Ascending aorta (tissue), 2 donors: ENCODE measurements at places on chromosomes 7 and 10.

GRCh38 chr7:83475420-83475819, 173.5 kb downstream of the SEMA3E start:
- DNase-seq: no peak

DNA sequence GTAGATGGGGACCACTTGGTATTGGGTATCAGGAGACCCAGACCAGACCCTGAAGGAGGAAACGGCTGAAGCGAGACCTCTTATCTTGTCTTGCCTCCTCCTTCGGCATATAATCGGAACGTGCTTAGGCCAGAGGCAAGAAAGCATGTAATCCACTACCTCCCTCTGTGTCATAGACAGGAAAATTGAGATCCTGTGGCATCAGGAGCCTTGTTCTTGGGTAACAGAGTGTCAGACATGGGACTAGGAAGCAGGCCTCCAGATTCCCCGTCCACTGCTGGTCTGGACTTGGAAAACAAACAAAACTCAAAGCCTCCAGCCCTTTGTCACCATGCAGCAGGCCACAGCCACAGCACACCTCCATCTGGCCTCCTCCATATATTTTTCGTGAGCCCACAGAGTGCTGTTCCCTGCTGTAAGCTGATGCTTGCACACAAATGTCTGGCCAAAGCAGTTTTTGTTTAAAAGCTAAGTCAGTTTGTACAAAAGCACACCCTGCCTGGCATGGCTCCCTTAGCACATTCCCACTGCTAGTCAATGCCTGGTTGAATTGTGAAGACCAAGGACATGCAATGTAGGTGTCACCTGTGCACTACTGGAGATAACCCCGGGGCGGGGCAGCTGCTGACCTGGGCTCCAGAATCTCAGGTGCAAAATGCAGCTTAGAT, 510.9 kb downstream of the RPS24 start:
- DNase-seq: no peak

GRCh38 chr7:2162959-2163358, 69.8 kb downstream of the MAD1L1 start:
- peak; percentile 16 for DNase-seq

DNA sequence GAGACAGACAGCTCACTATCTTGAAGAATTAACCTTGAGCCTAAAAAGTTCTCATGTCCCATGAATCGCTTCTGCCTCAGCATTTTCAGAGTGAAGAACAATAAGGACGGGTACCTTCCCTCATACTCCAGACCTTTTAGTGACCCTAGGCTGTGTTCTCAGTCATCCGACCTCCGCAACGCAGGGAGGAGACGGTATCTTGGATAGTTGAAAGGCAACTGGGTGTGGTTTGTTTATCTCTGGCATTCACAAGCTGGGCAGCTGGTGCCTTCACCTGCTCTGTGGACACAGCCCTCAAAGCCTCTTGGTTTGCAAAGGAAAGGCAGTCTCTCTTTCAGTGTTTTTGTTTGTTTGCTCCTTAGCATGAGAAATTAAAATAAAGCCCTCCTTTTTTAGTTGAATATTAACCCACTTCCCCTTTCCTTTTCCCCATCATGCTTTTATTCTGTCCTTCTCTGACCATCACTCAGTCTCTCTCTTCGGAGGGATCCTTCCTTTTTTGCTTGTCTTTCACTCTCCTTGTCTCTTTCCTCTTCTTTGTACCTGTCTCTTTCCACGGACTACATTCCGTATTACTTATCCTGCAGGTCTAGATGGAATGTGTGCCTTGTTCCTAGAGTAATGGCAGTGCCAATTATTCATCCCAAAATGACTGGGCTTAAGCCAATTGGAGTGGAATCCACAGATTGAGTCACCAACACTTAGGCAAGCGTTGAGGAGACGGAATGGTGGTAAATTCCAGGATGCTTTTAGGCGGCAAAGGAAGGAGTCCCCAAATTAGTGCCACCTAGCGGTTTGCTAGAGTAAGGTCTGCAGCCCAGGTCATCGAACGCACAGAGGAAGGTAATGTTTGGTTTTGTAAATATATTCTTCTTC, 45.8 kb downstream of the PRR15 start:
- no peak for DNase-seq

DNA sequence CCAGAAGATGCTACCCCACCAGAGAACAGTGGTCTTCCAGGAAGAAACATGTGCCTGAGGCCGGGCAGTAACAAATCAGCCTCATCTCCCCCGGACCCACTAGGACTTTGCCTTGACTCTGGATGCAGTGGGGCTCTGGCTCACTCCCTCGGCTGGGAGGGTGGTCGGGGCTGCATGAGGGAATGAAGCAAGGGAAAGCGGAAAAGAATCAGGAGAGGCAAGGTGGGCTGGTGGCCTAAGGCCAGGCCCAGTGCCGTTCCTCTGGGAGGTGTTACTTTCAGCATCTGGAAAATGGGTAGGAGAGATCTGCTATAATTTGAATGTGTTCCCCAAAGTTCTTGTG, 51.8 kb downstream of the CLEC2L start:
- DNase-seq: peak; percentile 41

GRCh38 chr10:22317076-22317370, 835 bp downstream of the COMMD3 start:
- DNase-seq: no peak

- DNase-seq: no peak
Measured at GRCh38 chr10:89627830-89628229, 17.2 kb downstream of the PANK1 start.

GRCh38 chr10:62992145-62992721, 140.9 kb upstream of the NRBF2 start:
- no peak for DNase-seq

- DNase-seq: no peak
Measured at GRCh38 chr10:63521416-63522276, 445 bp downstream of the REEP3 start.

- DNase-seq: no peak
Measured at GRCh38 chr10:95525033-95525418, 36.1 kb downstream of the SORBS1 start.

GRCh38 chr7:127258111-127258510, 5.4 kb upstream of the GRM8 start:
- no peak for DNase-seq

DNA sequence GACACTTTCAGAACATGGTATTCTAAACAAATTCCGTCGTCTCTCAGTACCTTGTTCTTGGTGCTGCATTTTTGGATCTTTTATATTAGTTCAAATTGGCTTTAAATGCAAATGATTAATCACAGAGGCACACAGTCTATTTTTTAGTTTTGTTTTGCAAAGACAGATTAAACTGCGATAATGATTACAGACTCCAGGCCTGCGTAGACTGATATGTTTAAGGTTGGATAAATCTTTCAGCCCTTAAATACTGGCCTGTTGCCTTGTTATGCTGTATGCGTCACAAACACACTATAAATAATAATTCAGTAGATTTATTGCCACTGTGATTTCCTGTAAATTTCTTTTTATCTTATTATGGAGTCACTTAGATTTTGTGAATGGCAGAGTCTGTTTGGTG, 19.3 kb downstream of the CACNB2 start:
- no peak for DNase-seq

- DNase-seq: no peak
Measured at GRCh38 chr7:44695756-44696155, 52.9 kb upstream of the ZMIZ2 start.

DNA sequence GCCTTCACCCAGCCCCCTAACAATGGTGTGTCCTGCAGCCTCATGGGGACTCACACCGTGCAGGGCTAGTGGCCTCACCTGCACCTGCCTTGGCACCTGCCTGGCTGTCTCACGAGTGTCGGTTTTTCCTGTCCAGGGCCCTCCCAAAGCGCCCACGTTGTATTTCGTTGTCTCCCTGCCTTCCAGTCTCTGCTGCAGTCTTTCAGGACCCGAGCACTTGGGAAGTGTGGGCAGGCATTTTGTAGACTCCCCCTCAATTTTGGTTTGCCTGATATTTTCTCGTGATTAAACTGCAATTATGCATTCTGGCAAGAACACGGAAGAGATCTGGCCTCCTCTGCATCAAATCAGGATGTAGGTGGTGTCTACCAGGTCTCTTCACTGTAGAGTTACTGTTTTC, 17.9 kb downstream of the BNIP3 start:
- DNase-seq: no peak

DNA sequence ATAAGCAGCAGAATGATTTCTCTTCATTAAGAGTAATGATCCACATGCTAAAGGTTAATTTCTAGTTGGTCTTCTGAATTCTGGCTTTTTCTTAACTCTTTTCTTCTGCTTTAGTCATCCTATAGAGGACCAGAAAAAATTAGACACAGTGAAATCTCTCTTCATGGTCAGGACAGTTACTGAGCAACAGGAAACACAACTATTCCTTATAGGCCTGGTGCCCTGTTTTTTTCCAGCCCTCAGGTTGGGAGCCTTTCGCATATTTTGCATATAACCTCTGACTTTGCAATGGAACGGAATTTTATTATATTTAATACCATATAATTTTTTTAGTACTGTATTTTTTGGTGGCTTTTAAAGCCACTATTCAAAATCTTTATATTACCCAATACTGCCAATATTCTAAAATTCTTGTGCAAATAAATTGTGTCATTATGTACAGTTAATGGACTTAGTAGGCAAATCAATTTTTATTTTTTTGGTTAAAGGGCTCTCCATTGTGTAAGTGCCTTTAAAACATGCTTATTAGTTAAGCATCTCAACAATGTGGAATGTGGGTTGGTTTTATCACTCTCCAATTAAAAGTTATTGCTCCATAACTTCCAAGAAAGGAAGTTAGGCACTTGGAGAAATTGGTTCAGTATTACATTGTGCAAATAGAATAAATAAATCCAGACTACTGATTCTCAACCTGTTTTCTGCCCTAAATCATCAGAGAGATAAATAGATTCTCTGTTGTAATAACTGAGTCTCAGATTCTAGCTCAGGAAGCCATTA, 22.5 kb downstream of the ARL4A start:
- DNase-seq: no peak

DNA sequence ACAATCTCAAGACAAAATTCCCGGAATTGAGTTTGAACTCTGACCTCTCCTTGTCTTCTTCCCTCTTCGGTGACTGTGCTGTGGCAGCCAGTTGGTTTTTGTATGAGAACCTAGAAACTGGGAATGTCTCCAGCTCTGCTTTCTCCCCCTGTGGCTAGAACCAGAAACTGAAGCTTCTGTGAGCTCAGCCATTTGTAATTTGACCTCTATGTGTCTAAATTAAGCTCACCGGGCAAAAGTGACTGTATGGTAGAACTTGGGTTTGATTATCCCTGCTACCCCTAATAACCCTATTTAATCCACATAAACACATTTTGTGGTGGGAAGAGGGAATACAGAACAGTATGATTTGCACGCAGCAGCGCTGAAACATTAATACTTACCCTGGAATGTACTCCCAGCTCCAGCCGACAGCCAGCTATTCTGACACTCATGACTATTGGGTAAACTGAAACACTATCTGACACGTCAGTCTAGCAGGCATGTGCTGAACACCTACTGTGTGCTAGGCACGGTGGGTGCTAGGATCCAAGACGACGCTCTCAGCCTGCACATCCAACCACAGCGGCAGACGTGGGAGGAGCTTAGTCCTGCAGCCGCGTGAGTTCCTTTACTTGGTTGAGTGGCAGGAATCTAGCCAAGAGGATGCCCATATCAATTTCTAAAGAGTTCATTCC, 324.8 kb downstream of the SFMBT2 start:
- DNase-seq: no peak

DNA sequence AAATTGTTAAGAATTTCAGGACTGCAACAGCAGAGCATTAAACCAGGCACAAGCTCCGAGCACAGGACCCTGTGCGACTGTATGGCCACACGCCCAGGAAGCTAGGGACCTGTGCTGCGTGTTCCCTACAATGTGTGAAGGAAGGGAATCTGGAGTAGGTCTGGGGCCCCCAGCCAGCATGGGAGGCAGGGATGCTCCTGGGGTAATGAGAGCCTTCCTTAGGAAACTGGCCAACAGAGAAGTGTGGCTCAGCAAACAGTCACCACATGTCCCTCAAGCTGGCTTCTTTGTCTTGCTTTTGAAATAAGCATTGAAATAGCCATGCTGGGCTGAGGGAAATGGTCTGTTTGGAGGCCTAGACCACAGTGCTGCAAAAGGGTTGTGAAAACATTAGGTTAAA, 8.2 kb downstream of the BLNK start:
- DNase-seq: no peak

- DNase-seq: no peak
Measured at GRCh38 chr10:7804216-7804615, 14.1 kb upstream of the TAF3 start.
